ENCODE measurements at places on chromosomes 5 and 9.

DNA sequence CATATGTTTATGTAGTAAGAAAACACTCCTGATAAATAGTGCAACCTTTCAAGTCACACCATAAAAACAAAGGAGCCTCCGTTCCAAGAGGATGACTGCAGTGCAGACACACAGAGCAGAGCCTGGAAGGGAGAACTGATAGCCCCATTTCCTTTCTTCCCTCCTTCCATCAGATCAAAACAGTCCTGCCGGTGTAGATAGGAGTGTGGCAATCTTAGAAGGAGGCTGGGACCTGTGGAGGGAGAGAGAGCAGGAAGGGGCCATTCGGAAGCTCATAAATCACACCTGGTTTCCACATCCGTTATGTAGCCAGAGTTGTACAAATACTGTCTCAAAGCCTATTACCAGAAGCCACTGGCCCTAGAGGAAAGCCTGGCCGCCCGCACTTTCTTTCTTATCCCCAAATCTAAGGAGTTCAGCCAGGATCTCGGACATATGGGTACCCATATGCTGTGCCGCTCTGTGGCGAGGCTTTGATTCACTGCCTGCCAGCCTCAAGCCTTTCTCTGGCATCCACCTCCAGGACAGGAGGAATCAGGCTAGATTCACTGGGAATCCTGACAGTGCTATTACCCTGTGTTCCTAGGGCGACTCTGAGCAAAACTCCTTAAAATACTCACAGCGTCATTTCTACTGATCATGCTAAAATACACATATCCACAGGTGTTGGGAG lies 26.9 kb downstream of the DAP start:
- DNase-seq = no peak

DNA sequence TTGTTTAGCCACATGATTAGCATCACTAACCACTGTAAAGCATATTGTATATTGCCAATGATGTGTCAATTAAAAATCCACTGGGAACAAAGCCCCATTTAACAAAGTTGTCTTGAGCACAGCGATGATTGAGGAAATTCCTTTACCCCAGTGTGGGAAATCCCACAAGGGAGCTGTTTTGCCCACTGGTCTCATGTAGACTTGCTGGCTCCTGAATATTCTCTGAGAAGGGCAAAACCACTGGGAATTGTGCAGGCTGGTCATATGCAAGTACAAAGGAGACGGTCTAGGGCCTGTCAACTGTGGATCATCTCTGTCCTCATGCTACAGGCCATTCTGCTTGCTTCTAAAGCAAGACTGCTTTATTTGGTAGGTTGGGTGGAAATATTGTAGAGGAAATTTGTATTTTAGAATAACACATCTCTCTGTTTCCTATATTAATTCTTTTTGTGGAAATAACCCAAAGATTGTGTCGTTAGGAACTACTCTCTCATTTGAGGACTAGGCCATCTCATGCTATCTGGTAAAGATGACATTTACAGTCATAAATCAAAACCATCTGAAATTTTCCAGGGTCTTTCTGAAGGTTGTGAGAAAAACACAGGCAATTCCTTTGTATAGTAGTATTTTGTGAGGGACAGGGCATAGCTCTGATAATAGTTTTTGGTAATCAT lies 60.2 kb downstream of the PARP8 start:
- no peak for DNase-seq

GRCh38 chr5:165627548-165628170 lies 2122.2 kb downstream of the MAT2B start:
- no peak for DNase-seq

GRCh38 chr5:9020996-9021395 lies 524.9 kb downstream of the SEMA5A start:
- DNase-seq = no peak

DNA sequence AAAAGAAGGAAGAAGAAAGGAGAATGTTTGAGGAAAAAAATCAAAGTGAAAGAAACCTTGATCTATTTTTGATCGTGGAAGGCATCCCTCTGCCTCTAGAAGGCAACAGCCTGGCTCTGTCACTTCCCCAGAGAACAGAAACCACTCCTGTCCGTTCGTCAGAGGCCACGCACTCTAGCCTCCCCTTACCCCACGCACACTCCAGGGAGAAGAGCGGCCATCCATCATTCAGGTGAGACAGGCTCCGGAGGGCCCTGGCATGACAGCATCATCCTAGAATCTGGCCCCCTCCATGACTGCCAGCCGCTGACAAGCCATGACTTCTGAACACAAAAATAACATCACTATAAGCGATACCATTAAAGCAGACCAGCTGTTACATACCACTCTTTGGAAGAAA lies 135.8 kb downstream of the ROR2 start:
- no peak for DNase-seq

DNA sequence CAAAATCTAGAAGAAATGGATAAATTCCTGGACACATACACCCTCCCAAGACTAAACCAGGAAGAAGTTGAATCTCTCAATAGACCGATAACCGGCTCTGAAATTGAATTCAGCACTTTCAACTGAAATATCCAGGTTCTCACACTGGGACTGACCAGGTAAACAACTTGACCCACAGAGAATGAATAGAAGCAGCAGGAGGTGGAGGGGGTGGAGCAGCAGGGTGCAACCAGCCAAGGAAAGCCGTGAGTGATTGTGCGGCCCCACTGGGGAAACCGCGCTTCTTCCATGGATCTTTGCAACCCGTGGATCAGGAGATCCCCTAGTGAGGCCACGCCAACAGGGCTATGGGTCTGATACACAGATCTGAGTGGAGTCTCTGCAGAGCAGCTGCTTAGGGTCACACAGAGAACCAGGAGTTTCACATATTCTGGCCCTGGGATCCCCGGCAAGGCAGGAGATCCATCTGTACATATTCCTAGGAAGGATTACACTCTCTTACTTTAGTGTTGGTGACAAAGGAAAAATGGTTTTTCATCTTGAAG lies 181.5 kb downstream of the SLCO4C1 start:
- peak; percentile 27 for DNase-seq

DNA sequence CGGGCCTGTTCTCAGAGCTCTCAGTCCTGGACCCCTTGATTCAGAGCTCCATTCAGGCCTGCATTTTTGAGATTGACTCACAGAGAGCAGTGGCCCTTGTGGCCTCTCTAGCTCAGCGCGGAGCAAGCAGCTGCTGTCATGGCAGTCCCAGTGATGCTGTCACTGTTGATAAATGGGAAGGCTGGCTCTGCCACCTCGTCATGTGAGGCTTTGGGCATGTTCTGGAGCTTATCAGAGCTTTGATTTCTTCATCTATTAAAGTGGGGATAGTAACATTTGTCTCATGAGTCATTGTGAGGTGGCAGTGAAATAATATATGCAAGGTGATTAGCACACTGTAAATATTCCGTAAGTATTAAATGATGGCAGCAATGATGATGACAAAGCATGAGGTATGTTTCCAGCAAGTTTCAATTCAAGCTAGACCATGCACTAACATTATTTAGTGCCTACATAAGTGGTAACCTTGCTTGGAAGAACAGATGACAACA lies 126.4 kb upstream of the CXCL14 start:
- no peak for DNase-seq

GRCh38 chr5:56739990-56740389 lies 75.4 kb upstream of the MAP3K1 start:
- DNase-seq = no peak

GRCh38 chr5:31987985-31988710 lies 186.0 kb downstream of the GOLPH3 start:
- DNase-seq = no peak

DNA sequence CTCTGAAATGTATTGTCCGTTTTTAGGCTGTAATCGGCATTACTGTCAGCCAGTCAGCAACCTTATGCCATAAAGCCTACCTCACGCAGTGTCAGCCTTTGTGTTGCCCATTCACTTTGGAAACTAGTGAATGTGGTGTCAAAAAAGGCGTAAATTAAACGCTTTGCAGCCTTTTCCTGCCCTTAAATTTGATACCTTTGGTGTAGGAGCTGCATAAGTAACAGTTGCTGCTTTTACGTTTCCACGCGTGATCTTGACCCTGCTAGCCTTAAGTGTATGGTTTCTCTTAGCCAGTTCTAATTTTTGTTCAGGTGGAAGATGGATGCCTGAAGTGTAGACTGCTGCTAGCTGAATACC lies 257.7 kb downstream of the EPB41L4A start:
- no peak for DNase-seq

DNA sequence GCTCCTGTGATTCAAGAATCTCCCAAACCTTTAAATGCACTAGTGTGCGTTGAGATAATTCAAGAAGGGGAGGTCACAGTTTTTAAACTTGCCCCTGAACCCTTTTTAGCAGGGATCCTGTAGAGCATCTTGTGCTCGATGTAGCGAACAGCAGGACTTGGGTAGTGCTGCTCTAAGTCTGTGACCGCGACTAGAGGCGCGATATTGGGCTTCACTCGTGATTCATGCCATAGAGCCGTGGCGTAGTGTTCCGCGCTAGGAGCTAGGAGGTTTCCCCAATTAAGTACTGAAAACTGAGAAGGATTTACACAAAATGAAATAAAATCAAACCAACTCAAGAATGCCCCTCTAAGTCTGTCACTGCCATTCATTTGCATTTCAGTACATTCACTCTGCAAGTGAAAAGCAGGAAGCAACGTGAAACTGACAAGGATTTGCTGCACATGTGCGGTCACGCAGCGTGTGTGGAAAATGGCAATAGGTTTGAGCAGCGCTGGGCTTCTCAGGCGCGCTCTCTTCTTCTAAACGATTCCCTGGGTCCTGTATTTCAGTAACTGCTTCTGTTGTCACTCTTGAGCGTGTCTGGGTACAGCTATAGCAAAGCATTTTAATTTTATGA lies 1135.9 kb upstream of the WWC1 start:
- DNase-seq = no peak

DNA sequence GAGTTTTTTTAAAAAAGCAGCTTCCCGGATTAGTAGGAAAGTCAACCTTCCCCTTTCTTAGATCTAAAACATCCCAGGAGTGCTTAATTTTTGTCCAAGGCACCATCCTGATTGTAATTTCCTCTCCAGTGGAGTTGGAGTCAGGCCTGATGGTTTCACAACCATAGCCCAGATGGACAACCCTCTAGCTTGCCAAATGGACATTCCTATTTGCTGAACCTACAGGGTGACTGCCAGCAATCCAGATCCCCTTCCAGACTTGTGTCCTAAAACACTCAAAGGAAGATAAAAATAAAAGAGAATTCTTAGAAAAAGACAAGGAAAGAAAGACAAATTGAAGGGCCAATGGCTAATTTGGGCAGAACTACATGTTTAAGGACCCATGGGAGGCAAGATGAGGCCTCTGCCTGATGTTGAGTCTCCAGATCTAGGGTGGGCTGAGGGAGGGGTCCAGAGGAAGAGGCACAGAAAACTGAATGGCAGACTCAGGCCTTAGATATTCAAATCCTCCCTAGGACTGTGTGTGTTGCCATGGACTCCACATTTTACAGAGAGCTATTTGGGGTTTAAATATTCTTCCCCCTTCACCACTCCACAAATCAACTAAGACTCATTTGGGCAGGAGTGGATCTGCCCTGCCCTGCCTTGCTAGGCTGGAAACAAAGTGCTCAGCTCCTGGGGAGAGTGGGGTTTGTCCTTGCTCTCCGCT lies 38.5 kb upstream of the SLC44A1 start:
- no peak for DNase-seq

GRCh38 chr9:96064826-96065481 lies 189.5 kb downstream of the ERCC6L2 start:
- DNase-seq = no peak

GRCh38 chr9:133971981-133972941 lies 19.9 kb downstream of the VAV2 start:
- no peak for DNase-seq

DNA sequence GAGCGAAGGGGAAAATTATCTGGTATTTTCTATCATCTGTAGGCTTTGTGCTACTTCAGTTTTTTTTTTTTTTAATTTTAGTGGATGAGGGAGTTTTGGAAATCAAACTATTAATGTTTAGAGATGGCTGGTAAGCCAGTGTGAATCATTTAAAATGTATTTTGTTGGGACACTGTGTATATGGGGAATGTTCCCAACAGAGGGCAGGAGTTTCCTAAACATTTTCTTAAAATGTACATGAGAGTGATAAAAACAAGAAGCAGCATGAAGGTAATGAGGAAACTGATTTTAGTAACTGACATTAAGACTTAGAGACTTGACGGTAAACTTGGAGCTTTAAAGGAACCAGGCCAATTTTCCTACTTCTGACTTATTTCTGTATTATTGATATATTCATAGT lies 68.2 kb upstream of the ITGA2 start:
- DNase-seq = no peak

DNA sequence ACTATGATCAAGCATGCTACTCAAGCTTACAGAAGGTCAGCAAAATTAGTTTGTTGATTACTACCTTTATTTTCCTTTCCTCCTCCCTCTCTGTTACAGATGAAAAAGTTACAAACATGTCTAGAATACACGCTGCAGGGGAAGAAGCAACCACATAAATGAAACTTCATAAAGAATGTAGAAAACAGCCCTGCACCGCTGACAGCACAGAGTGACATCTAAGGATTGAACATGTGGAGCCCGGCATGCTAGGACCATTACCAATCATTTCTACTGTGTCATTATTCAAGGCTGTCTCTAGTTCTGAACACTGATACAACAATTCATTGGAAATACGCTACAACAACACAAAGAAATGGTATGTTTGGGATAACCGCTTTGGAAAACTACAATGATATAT lies 261.1 kb downstream of the MLLT3 start:
- no peak for DNase-seq
